NCI-H524 (cell line): ENCODE measurements at places on chromosomes 13 and 19.

- DNase-seq = peak; percentile 51
Measured at GRCh38 chr13:98142380-98143156, at the start of gene FARP1. Gene FARP1, plus strand, starts transcription at chr13:98143094. Its CDS starts 70,149 bp downstream, at chr13:98213243.

DNA sequence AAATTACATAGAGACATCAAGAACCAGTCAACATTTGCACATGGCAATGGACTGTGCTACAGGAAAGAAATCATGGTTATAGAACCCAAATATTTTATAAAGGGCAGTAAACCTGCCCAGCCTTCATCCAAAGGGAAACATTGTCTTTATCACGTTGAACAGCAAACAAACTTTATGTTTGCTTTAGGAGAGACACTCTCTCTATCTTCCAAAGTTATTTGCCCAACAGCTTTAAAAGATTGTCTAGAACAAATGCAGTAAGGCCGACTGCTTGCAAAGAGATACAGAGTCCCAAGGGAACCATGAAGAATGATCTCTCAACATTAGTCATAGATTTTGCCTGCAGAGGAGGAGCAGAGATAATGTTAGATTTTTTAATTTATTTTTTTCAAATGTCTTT, 1323.5 kb upstream of the SLC10A2 start:
- no peak for DNase-seq

GRCh38 chr19:41427647-41428480, 690 bp upstream of the B3GNT8 start:
- no peak for DNase-seq

GRCh38 chr19:13761423-13761822, 2.9 kb upstream of the MRI1 start:
- DNase-seq = no peak

DNA sequence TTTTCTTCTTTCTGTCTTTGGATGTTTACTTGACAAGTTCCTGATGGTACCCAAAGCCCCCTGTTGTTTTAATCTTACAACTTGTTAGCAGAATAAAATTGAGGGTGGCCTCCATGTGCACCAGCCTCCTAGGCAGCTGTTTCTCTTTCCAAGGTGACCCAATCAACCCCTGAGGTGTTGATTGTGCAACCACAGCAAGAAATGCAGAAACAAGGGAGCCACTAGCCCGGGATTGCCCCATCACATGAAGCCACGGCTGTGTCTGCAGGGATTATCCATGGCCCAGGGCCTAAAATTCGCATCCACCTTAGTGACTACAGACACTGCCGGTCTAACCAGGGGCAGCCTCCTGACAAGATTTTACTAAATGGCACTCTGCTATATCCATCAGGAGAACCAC, 14.4 kb downstream of the CEACAM4 start:
- no peak for DNase-seq

DNA sequence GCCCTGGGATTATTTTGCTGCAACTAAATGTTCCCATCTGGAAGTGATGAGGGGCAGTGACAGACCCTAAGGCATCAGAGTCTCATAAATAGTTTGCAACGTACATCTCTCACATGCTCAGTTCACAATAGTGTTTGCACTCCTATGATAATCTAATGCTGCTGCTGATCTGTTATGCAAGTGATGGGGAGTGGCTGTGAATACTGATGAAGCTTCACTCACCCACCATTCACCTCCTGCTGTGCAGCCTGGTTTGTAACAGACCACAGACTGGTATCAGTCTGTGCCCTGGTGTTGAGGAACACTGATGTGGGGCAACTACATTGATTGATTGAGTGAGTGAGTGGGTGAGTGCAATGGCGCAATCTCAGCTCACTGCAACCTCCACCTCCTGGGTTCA, 54.9 kb downstream of the ZNF726 start:
- DNase-seq = no peak

DNA sequence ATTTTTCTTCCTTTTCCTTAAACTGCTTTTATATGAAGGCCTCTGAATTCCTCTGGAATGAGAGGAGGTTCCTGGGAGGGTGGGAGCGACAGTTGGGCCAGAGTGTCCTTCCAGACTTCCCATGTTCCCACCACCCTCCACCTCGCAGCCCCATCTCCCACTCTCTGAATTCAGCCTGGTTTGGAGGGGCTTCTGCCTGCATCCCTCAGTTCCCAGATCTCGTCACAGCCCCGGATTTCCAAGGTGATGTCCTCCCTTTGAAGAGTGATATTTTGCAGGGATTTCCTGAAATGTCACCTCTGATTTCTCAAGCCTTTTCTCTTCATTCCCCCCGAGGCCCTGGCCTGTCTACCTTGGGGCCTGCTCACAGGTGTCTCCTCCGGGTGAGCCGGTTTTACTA, 16.7 kb upstream of the SLC7A9 start:
- no peak for DNase-seq

DNA sequence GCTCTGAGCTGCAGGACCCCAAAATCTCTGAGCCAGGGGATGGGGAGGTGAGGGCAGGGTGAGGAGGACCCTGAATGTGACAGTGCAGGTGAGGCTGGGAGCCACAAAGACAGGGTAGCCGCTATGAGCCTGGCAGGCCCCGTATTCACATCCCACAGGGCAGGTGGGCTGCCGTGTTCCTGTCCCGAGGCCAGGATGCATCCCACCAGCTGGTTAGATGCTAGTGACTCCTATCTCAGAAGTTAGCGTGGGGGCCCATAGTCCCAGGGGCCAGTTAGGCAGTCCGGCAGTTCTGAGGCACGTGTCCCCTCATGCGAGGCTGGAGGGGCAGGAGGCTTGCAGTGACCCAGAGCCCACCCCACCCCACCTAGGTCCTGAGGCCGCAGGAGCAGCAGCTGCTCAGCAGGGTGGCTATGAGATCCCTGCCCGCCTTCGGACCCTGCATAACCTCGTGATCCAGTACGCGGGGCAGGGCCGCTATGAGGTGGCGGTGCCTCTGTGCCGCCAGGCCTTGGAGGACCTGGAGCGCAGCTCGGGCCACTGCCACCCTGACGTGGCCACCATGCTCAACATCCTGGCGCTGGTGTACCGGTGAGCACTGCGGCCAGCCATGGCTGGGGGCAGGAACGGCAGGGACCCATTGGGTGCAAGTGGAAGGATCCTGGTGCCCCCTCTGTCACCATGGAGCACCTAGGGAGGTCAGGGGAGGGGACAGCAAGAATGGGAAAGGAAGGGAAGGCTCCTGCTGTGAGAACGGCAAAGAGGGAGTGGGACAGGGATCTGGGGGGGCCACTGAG, 7.2 kb downstream of the KLC3 start:
- DNase-seq = no peak

DNA sequence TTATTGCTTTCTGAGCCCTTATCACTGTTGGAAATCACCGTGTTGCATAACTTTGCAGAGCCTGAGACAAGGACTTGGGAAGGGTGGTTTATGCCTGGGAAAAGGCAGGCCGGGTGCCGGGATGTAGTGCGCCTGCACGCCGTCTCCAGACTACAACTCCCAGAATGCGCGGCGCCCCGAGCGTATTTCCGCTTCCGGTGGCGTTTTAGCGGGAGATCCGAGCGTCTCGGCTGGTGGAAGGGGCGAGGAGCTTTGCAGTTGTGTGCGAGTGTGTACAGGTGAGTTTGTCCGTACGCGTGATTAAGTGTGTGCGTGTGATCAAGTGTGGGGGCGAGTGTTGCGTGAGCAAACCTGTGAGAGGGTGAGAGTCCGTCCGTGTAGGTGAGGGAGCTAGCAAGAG, 75.4 kb downstream of the PEG3 start:
- no peak for DNase-seq

DNA sequence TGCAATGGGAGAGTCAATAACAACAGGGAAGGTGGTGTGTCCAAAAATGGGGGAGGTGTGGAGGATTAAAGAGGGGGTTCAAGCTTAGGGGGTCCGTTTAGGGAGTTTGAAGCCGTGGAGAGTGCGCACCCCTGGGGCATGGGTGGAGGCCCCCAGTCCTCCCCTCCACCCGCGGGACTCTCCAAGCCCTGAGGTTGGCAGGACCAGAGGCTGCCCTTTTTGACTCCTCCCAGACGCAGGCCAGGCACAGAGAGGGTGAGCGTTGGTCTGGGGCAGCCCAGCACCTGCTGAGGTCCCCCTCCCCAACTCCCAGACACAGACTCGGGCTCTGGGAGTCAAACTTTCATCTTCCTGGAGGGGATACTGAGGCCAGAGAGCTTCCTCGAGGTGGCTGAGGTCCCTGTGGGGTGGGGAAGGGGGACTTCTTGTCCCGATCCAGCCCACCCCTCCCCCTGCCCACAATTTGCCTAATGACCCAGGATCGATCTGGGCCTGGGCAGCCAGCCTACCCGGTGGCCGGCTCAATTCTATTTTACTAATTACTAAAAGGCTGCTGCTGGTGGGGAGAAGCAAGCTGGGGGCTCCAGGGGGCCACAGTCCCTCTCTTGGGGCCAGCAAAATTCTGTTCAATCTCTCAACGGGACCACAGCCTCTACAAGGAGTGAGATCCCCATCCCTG, 2.8 kb upstream of the ONECUT3 start:
- no peak for DNase-seq
